ENCODE measurements at places on chromosomes 12 and 14.

GRCh38 chr14:99344051-99344758 is 72.2 kb upstream of the BCL11B start:
- DNase-seq = no peak

DNA sequence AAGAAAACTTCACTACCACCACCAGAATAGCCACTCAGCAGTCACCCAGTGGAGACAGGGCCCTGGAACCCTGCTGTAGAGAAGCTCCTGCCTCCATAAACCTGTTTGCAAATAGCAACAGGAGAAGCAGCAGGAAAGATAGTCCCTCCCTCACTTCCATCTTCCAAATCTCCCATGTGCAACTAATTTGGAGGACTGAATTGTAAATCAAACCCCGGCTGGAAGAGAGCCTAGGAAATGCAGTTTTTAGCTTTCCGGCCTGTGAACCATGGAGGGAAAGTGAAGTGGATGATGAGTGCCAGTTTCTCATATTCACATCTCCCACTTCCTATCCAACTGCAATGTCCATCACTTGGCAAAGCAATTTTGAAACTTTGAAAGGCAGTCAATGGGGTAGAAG is 167.2 kb upstream of the FRMD6 start:
- DNase-seq = no peak

DNA sequence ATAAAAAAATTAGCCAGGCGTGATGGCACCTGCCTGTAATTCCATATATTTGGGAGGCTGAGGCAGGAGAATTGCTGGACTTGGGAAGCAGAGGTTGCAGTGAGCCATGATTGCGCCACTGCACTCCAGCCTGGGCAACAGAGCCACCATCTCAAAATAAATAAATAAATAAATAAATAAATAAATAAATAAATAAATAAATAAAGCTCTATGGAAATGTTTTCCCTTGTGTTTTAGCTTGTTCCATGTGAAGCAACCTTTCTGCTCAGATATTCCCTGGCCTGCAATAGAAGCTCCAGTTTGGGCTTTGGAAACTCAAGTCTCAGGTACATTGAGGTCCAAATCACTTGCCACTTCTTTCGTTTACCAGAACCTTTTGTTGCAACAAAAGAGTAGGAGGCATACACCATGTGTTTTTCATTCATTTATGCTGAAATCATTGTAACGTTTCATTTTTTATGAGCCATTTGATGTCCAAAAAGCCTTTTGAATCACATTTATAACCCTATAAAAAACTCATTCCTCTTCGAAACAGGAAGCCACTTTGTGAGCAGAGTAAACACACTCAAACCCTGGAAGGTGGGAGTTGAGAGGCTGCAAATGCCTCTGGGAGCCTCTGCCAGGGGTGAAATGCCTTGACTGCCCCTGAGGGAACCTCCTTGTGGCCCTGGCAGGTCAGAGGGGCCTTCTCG is 376.6 kb upstream of the TBX3 start:
- no peak for DNase-seq

DNA sequence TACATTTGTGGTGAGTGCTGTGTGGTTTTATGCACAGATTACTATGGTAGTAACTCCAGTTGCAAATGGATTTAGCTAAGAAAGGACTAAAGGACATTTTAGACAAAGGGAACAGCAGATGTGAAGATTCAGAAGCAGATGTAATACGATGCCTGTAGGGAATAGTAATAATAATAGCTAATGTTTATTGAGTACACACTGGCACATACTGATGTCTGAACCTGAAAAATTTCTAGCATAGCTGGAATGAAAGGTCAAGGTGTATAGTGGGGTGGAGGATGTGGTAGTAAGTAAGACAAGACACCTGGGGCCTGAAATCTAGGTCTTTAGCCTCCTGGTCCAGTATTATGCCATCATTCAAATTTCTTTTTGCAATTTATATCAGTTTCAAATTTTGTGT is 54.3 kb upstream of the LRTM2 start:
- DNase-seq = no peak

GRCh38 chr14:51730098-51730497 is 78.4 kb downstream of the FRMD6 start:
- DNase-seq = no peak

GRCh38 chr12:40947797-40948196 is 240.3 kb upstream of the PDZRN4 start:
- DNase-seq = no peak

- DNase-seq = no peak
These were observed 79.9 kb downstream of the HECTD1 start for GRCh38 chr14:31127690-31128089.

GRCh38 chr14:87186737-87187136 is 806.2 kb downstream of the GALC start:
- no peak for DNase-seq

DNA sequence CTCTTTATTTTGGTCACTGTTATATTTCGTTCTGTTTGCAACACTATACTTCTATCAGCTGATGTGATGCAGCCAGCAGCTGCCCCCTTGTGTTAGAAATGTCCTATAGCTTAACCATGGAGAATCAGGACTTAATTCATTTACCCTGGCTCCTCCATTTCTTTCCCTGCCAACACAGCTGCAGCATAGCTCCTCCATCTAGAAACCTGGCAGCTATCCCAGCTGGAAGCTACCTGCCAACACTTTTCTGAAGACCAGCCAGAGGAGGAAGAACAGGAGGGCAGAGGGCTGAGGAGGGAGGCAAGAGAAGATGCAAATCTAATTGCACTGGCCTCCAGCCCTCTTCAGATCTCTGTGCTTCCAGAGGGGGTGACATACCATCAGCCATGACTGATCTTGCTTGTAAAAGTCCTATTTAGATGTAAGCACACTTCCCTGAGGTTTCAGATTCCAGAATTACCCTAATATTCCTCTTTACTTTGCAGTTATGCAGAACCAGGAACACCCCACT is 156.8 kb upstream of the TMEM260 start:
- DNase-seq = peak; percentile 16

- DNase-seq = no peak
These were observed 190.5 kb downstream of the CACNA1C start for GRCh38 chr12:2243275-2243674.

Measured in activated CD4-positive, alpha-beta T cell treated with anti-CD3 and anti-CD28 coated beads for 48 hours (primary cell).